ENCODE measurements at places on chromosomes 7 and 10.

GRCh38 chr10:87551326-87551725, 46.6 kb downstream of the MINPP1 start:
- H3K27ac ChIP-seq: no peak overlapping the region
- H3K4me3 ChIP-seq: no peak overlapping the region
- no peaks in the 10 kb centered on the region for H3K4me1 ChIP-seq

DNA sequence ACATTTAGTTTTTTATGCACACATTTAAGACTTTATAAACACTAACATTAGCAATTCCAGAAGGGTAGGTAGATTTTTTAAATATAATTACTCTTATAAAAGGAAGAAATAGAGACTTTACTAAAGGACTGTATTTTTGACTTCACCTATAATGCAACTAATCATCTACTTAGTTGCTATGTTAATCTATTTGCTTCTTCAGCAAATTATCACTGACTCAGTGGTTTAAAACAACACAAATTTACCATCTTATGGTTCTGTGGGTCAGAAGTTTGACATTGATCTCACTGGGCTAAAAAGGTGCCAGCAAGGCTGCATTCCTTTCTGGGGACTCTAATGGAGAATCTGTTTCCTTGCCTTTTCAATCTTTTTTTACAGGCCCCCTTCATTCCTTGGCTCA, 7.6 kb downstream of the MTERF1 start:
- H3K4me1 ChIP-seq: no peaks in the 10 kb centered on the region
- no peak for DNase-seq
- no peaks in the 10 kb centered on the region for H3K27me3 ChIP-seq
- H3K36me3 ChIP-seq: no peaks in the 10 kb centered on the region

DNA sequence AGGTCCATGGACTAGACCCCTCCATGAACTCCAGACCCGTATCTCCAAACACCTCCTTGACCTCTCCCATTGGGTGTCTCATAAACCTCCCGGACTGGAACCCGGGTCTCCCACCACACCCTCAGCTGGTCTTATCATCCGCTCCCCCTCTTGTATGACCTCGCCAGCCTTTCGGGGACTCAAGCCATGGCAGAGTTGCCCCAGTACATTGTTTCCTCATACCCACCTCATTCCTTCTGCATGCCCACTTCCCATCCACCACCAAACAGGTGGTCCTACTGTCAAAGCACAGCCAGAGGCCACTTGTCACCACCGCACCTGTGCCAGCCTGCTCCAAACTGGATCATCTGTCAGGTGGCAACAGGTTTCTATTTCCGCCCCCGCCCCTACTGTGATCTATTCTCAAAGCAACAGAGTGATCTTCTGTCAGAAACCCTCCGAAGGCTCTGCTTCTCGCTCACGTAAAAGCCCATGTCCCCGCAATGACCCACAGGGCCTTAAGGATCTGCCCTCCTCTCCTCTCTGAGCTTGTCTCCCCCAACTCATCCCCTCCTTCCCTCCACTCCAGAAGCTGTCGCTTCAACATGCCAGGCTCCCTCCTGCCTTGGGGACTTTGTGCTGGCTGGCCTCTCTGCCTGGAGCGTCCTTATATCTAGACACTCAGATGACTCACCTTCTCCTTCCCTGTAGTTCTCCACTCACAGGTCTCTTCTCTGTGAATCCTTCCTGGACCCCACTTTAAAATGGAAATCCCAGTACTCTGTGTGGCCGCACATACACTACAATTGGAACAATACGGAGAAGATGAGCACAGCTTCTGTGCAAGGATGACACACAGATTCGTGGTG, 22.8 kb upstream of the PRKAG2 start:
- H3K27me3 ChIP-seq: peaks cover 95% of the 10 kb centered on the region
- no peak overlapping the region for H3K4me3 ChIP-seq
- no peaks in the 10 kb centered on the region for H3K36me3 ChIP-seq
- H3K27ac ChIP-seq: no peak overlapping the region

DNA sequence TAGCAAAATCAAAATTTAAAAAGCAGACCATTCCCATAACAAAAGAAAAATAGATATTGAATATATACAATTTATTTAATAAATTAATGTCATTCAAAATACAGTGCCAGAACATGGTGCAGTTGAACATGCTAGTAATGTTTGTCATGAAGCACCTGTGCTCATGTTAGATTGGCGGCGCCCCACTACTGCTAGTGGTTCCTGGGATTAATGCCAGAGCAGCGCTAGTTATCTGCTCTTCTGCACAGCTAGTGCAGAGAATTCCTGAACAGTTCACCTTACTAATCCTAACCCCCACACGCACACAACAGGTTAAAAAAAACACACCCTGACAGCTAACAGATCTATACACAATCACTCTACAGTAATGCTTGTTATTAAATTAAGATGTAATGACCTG, 23.4 kb downstream of the KBTBD2 start:
- H3K4me3 ChIP-seq: no peak overlapping the region
- H3K27ac ChIP-seq: no peak overlapping the region

DNA sequence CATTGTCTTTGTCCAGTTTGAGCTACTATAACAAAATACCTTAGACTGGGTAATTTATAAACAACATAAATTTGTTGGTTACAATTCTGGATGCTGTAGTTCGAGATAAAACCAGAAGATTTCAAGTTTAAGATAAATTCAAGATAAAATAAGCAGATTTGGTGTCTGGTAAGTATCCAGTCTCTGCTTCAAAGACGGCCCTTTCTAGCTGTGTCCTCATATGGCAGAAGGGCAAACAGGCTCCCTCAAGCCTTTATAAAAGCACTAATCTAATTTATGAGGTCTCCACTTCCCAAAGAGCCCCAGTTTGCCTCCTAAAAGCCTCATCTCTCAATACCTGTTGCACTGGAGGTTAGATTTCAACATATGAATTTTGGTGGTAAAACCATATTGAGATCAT, 31.1 kb upstream of the SGCE start:
- no peak overlapping the region for H3K4me3 ChIP-seq
- no peak for DNase-seq
- H3K36me3 ChIP-seq: no peaks in the 10 kb centered on the region
